ENCODE measurements at places on chromosomes 6 and 20.

GRCh38 chr6:47126647-47127391 lies 84.7 kb upstream of the ADGRF1 start:
- no peak for DNase-seq

DNA sequence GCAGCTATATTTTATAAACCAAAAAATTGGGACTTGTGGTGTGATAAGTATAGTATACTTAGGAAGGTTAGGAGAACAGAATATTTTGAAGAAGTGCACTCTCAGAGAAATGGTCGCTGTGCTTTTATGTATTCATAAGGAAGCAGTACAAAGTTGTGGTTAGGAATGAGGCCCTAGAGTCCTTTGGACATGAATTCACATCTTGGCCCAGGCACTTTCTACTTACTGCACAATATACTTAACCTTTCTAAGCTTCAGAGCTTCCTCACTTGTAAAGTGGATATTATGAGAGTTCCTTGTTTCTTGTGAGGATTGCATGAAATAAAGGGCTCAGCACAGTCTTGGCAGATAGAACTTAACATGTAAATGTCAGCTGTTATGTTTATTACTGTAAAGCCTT lies 21.0 kb upstream of the SERINC3 start:
- DNase-seq: no peak

GRCh38 chr20:41370176-41370575 lies 3.6 kb upstream of the EMILIN3 start:
- no peak for DNase-seq

DNA sequence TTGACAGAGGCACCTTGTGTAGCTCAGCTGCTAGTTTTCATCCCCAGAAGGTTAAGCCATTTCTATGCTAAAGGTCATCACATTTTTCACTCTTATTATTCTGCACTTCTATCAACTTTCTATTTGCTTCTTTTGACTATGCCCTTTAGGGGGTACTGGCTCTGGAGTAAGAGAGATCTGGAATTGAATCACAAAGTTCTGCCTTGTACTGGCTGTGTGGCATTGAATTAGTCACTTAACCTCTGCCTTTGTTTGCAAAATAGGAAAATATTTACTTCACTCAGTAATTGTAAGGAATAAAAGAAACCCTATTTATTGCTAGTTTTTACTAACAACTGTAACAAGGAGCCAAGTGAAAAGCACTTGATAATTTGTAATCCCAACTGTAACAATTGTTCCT lies 56.8 kb upstream of the MTRF1L start:
- DNase-seq: no peak

- DNase-seq: no peak
Measured at GRCh38 chr20:49705358-49705757, 8.3 kb downstream of the B4GALT5 start.

- DNase-seq: no peak
Measured at GRCh38 chr20:50711113-50711825, 19.9 kb upstream of the RIPOR3 start.

DNA sequence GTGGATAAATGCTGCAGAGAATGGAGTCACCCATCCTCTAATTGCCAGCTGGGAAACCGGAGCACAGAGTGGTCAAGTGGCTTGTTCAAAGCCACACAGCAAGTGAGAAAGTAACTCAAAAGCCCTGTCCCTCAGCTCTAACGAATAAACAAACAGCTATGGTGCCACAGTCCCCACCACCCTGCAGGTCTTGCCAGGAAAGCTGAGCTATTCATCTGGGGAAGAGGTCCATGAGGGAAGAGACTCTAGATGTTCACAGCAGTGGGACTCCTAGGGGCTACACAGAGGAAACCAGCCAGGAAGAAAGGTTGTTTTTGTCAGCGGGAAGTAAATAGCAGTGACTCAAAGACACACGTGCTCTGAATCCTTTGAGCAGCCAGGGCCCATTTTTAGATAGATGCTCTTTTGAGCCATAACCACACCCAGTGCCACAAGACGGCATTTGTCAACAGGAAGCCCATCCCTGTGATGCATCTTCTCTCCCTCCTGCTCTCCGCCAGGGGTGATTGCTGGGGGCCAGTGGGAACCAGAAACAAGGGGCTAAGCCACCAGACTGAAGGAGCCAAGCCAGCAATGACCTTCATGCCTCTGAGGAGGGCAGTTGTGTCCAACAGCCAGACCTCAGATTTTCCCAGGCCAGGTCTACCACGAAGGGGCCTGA lies 32.4 kb upstream of the TCP11 start:
- DNase-seq: no peak

DNA sequence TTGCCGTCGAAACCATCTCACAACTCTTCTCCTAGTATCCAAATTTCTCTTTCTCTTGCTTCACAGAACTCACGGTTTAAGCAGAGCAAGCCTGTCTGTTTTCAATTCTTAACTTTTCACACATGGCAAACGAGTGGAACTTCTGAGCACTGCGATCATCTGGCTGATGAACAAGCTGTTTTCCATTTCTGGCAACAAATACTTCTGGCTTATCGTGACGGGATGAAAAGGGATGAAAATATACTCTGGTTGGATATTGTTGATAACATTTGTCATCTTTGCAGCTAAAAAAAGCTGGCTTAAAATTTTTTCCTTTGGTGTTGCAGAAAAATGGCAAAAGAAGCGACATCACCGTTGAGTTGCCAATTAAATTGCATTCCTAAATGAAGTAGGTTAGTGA lies 515.2 kb upstream of the JARID2 start:
- DNase-seq: no peak

GRCh38 chr6:53795702-53796450 lies 1.1 kb downstream of the LRRC1 start:
- DNase-seq: no peak

DNA sequence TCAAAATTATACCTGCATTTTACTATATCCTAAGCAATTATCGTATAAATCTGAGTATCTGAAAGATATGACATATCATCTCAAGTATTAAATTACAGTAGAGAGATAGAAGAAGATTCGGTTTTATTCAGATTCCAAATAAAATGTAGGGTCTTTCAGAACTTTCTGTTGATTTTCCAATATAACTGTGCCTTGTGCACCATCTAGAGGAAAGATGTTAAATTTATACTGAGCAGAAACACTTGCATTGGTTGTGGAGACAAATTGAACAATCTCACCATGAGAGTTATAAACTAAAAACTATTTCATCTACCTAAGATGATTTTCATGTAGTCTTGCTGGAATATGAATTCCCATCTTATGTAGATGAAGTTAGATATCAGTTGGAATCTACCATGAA lies 26.8 kb upstream of the HSF2 start:
- no peak for DNase-seq

DNA sequence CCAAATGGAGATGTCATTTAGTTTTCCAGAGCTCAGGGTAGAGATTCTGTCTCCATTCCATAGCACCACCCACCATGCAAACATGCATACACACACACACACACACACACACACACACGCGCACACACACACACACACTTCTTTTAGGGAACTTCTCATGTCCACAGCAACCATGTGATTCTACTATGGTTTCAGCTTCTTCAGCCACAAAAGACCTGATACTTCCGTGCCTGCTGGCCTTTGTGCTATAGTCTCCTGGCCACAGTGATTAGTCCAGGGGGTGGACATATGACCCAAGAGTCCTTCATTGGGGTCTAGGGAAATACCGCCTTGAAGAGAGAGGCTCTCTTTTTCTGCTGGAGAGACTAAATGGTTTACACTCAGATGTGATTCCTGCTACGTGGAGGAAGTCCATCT lies 53.5 kb downstream of the CARMIL1 start:
- DNase-seq: no peak

- DNase-seq: no peak
Measured at GRCh38 chr6:126427713-126428112, 87.8 kb downstream of the CENPW start.

GRCh38 chr6:94270091-94270948 lies 851.0 kb upstream of the EPHA7 start:
- DNase-seq: no peak

DNA sequence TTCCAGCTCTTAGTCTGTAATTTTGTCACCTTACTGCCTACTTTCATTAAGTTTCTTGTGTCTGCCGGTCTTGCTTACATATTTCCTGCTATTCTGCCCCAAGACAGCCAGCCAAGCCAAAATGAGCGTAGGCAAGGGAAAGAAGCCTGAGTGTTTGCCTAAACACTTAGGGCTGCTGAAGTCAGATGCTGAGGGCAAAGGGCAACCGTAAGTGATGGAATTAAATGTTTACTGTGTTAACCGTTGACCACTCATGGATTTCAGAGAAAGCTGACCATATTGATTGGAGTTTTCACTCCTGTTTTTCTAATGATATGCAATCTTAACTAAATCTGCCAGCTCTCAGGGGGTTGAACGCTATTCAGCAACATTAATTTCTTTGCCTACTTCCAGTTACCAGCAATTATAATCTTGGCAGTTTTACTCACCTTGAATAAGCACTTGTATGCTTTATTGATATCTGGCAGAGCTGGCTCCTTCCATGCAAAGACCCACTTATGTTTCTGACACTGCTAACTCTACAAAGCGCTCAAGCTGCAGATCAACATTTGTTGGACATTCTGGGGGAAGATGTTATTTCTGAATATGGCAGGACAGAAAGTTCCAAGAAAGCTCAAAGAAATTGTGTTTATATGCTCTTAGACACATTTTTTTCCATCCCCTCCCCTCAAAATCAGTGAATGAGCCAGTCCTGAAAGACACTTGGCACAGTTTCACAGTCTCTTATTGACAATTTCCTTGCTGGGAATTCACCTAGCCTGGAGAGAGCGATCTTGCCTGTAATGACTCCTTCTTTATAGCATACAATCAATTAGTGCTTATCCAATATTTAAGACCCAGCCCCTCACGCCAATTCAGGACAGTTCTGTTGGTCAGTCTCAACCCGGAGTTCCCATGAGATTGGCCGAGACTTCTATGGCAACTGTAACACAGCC lies 183.8 kb downstream of the PLCB1 start:
- no peak for DNase-seq

DNA sequence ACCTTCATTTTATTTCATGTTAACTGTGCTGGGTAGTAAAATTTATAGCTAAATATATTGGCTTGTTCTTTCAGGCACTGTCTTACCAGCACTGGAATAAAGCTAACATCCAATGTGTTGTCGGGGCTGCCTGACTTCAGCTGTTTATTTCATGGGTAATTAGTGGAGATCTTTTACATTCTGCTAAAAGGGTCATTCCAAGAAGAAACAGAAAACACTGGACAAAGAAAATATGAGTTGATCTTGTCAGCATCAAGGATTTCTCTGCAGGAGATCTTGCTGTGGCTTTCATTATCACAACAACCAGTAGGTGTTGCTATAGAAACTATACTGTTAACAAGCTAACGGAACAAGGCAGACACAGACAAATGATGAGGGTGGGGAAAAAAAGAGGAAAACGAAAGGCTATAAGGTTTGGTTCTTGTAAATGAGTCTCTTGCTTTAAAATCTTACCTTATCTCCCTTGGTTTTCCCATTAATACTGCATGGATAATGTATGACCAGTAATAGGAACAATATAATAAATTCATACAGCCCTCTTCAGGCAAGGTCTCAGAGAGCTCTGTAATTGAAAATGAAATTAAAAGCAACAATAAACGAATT lies 206.8 kb downstream of the SIM1 start:
- no peak for DNase-seq

DNA sequence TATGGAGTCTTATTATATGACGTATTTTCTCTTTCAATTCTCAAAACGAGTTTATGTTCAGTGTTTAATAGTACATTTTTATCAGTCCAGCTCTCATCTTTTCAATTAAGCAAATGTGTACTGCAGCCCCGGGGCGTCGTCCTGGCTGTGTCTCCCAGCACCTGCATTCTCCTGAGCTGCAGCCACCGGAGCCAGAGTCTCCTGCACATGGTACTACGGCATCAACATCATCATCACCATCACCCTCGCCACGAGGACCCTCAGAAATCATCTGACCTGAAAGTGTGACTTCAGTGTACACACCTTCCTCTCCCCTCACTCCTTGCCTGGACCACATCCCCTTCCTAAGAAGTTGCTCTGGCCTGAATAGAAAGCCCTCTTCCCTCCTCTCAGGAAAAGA lies 267.7 kb upstream of the ARID1B start:
- DNase-seq: no peak

GRCh38 chr6:47437592-47437991 lies 40.0 kb upstream of the CD2AP start:
- no peak for DNase-seq

DNA sequence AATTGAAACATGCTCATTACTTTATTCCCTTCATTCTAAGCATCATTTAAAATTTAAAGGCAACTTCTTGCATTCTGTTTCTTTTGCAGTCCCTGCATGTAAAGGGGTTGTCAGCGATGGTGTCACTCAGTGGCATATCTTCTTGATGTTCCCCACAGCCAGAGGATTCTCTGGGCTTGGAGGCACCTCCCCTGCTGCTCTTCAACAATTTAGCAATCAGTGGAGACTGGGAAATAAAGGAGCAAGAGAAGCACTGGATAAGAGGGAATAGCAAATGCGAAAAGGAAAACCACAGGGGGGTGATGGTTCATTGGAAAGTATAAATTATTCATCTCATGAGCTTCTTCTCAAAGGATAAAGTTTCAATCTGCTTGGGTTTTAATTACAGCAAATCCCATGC lies 30.7 kb upstream of the MC3R start:
- no peak for DNase-seq

DNA sequence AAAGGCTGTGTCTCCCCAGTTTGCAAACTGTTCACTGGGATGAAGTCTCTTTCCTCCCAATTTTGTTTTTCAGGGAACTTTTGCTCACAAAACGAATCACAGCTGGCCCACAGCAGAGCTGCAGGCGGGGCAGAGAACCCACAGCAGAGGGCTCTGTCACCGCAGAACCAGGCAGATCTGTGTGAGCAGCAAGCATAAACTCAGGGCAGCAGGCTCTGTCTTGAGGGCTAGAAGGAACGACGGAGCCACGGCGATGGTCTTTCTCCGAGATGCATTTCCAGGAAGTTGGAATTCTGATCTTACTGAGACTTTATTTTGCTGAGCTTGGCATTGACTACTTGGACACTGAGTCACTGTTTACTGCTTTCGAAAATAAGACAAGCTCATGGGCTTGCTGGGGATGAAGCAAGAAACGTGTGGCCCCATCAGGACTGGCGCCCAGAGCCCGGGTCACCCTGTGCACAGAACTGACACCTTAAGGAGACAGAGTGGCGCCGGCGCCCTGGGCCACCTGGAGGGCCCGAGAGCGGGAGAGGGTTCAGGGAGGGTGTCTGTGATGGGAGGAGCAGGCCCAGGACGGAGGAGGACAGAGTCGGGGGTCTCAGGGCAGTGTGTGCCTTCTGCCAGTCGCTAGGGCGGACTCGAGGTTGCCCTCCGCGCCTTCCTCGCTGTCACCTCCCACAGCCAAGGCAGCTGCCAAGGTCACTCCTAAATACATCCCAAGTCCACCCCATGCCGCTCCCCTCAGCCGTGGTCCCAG lies 106.3 kb upstream of the NXT1 start:
- DNase-seq: no peak

- no peak for DNase-seq
Measured at GRCh38 chr20:33843854-33844253, 32.7 kb downstream of the CHMP4B start.

GRCh38 chr6:144768551-144769075 lies 483.5 kb downstream of the UTRN start:
- no peak for DNase-seq

DNA sequence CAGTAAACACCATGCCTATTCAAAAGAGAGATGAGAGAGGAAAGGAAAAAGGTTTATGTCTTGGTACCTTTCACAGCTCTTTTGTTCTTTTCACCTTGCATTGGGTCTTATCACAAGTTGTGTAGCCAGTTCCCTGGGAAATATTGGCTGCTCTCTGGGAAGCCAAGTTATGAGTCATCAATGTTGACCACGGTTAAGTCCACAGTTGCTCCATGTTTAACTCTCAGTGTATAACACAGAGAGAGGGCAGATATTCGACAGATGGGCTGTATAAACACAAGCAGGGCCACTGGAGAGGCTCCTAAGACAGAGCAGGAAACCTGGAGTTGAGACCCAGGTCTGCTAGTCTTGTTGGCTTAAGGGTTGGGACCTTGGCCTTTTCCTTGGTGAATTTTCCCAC lies 718.6 kb downstream of the QKI start:
- DNase-seq: no peak

Measured in stimulated activated CD4-positive, alpha-beta T cell treated with anti-CD3 and anti-CD28 coated beads, Interleukin-15, amount 100 ng/mL, for 1 hour (primary cell).